Activated CD8-positive, alpha-beta T cell treated with anti-CD3 and anti-CD28 coated beads, Interleukin-2, amount 10 ng/mL, durations not matched to agents 7 days and 5 days (primary cell): ENCODE measurements at places on chromosomes 2 and 18. TPM values are rescaled to one million over a fixed set of nuclear protein-coding genes. Genes with fewer than 3 reads are reported as not detected.

Gene SERPINB10
- not detected for total RNA-seq

Gene NHEJ1
- total RNA-seq: 19.1 TPM

GRCh38 chr2:139201516-139201915 lies 421.3 kb upstream of the NXPH2 start:
- DNase-seq: no peak

Gene CPSF3
- total RNA-seq: 54.1 TPM

DNA sequence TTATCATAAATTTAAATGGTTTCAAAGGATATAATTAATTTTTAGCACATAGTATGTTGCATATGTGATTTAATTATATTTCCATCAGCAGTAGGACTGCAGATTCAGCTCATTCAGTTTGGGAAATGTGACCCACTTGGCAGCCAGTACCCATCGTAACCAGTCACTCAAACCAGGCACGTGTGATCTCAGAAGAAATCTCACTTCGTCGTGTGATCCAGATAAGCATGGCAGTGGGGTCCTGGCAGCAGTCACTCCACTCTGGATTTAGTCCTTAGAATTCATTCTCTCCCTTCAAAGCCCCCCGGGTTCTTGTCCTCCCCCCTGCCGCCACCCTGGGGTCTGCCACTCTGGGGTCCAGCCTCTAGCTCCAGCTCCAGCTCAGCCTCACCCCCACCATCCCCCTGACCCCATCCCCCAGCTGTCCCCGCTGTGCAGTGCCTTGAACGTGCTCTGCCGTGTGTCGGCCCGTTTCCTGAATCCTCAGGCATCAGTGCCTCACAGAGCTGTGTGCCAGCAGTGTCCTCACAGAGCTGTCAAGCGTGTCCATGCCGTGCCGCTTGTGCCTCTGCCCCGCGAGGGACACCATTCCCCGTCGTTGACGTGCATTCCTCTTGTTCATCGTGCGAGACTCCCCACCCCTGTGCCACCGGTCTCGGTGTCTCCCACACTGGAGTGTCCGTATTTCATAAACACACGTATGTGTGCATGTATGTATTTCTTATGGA lies 34.8 kb downstream of the TRAPPC12 start:
- DNase-seq: no peak

DNA sequence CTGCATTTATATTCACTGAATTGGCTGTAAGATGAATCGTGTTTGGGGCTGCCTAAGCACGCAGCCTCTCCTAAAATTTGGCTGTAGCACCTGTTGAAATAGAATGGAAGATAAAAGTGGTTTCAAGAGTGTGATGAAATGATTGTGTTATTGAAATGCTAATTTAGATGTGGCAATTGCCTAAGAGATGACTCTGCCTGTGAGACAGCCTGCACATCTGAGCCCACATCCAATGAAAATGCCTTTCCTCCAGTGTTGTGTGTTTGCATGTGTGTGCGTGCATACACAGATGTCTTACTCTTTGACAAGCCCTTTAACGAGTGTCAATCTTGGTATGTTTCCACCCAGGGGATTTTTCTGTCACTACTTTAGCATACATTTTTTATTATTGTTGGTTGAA lies 346.9 kb downstream of the MEIS1 start:
- DNase-seq: no peak

- DNase-seq: no peak
These were observed 23.3 kb upstream of the ALLC start for GRCh38 chr2:3634596-3635121.

Gene TNS1
- 28.9 TPM for total RNA-seq

DNA sequence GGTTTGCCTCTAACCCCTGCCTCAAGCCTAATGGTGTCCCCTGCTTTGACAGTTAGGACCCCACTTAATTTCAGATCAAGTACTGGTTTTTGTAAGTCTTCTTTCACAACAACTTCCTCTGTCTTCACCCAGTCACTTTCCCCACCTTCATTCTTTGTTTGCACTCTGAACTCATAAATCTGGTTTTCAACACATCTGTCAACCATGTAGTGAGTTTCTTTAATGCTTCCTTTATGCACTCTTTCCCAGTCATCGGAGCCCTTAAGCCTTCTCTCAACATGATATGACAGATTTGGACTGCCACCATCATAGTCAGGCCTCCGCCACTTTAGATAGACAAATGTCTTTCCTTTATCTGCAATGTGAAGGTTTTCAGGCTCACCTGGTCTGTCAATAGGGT lies 109.1 kb downstream of the PLEKHA3 start:
- DNase-seq: no peak

GRCh38 chr2:126723281-126723815 lies 67.4 kb downstream of the GYPC start:
- DNase-seq: peak; percentile 4

DNA sequence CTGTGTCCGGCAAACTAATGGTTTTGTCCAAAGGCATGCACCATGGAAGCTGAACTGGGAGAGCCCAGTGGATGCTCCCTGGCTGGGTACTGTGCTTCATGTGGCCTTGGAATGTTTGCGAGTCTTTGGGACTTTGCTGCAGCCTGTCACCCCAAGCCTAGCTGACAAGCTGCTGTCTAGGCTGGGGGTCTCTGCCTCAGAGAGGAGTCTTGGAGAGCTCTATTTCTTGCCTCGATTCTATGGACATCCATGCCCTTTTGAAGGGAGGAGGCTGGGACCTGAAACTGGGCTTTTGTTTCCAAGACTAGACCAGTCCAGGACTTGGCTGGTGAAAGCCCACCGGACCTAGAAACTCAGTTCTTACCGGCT lies 1.7 kb downstream of the MARS2 start:
- DNase-seq: no peak

DNA sequence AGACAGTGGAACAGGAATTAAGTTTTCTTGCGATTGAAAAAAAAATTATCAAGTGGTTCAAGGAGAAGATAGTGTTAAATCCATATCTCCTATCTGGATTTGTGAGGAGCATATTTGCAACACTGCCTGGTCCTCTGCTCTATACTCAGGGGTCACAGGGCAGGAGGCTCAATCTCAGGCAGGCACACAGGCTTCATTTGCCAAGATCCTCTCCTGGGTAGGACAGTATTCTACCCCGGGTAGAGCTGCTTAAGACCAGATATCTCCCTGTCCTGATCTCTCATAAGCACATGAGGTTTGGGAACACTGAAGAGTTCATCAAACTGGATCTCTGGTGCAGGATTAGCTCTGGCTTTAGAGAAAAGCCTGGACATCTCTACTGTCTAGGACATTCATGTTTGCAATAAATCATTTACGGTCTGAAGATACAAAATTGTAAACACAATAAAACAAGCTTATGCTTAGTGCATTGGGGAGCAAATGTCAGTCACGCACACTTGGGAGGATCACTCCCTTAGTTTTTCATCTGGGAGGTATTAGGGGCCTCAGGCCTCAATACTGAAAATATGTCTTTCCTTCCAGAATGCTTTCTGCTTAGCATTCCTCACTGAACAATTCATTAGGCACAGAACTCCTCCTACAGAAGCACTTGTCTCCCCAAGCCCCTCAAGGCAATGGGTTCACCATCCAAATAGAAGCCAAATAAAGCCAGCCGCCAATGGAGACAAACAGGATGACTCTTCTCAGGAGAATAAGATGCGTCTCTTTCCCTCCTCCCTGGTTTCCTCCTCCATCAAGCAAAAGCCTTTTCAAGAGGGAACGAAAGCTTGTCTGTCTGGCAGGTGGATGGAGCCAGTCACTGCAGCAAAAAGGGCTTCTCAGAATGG lies 34.1 kb upstream of the LCLAT1 start:
- no peak for DNase-seq

- DNase-seq: no peak
These were observed 549.0 kb downstream of the ZNF804A start for GRCh38 chr2:185147361-185147760.

DNA sequence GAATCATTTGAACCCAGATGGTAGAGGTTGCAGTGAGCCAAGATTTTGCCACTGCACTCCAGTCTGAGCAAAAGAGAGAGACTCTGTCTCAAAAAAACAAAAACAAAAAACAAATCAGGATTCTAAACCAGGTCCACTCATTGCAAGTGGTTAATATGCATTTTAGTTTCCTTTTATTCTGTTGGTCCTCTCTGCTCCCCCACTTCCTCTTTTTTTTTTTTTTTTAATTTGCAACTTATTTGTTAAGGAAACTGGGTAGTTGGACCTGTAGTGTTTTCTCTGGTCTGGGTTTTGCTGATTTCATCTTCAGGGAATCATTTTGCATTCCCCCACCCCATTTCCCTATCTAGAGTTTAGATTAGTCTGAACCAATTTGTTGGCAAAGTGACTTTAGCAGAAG lies 14.0 kb downstream of the FER1L5 start:
- DNase-seq: no peak

DNA sequence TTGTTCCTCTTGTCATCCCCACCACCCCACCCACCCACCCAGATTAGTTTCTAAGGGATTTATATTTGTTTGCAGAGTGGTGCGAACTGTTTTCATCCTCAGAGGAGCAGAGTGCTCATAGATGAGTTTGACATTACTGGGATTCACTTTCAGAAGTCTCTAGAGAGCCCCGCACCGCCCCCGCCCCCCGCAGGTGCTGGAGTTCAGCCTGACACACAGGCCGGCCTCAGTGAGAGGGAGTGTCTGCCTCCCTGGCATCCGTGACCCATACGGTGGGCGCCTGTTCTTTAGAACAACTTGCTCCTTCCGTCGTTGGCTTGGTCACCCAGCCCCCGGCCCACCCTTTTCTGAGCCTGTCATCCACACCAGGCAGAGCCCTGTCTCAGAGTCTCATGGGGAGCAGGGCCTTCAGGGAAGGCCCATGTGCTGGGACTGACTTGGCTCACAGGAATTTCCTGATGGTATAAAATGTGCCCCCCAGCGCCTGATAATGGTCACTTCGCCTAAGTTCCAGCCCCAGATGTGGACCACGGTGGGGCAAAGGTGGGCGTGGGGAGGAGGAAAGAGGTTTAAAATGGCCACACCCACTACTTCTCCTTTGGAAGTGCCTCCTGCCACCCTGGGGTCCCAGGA lies 44.3 kb downstream of the HPCAL1 start:
- DNase-seq: no peak

DNA sequence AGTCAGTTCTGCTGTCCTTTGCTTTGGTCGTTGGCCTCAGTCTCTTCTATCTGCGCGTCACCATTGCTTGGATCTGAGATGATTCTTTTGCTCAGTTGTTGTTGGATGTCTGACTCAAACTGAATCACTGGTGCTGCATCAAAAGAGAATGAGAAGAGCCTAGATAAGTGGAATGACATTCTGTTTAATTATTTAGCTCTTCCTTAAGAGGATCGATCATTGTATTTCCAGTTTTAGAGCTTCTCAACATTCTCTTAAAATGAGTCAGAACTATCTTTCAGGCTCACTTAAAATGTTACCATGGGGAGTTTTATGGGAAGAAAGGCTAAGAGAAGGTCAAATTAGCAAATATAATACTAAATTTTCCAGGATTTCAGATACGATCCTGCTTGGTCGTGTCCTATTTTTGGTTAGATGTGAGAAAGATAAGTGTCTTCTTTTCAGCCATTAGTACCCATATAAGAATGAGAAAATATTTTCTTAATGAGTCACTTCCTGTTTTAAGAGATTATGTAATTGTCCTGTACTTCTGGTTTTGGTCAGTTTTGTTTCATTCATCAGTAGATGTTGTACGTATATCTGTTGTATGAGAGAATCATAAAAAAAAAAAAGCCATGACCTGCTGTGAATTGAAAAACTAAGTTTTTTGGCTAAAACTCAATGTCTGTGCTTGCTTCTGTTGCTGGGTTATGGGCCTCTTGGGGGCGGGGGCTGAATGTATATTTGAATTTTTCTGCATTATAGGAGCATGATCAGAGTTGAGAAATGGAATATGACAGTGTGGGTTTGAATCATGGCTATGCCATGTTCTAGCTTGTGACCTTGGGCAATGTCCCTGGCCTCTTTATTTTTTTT lies 31.6 kb upstream of the CASP10 start:
- DNase-seq: no peak

- DNase-seq: peak; percentile 5
These were observed 324.8 kb upstream of the HS6ST1 start for GRCh38 chr2:128643221-128644065.

Gene ANKRD30B
- not detected for total RNA-seq

Gene SALL3
- not detected for total RNA-seq

GRCh38 chr2:12804091-12804856 lies 87.5 kb downstream of the TRIB2 start:
- DNase-seq: no peak

GRCh38 chr2:89848763-89849368 lies 1157.4 kb downstream of the RPIA start:
- DNase-seq: no peak

Gene BOLL
- total RNA-seq: not detected

Gene GAREM1
- total RNA-seq: not detected

Gene DSG3
- total RNA-seq: not detected

DNA sequence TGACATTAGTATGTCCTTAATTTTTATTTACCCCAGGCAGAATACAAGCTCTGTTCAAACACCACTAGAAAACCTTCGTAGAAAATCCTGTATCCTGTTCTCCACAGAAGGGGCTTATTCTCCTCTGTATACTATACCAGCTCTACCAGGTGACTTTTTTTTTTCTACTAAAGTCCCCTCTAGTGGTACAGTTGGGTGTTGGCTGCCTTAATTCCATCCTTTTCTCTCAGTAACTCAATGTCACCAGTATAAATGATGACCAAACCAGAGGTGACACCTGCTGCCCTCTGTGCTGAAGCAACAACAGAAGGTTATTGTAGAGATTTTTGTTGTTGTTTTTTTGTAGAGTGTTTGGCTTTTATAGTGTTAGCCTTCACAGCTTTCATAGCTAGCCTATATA lies 1322.0 kb downstream of the LRP1B start:
- no peak for DNase-seq

- no peak for DNase-seq
These were observed 380.4 kb downstream of the CLIP4 start for GRCh38 chr2:29495536-29496060.

GRCh38 chr2:187646556-187646955 lies 92.3 kb upstream of the TFPI start:
- no peak for DNase-seq

GRCh38 chr2:235643680-235644511 lies 150.1 kb downstream of the AGAP1 start:
- no peak for DNase-seq

Gene ZNF804A
- not detected for total RNA-seq

GRCh38 chr18:79521416-79522205 lies 125.9 kb downstream of the NFATC1 start:
- DNase-seq: no peak

DNA sequence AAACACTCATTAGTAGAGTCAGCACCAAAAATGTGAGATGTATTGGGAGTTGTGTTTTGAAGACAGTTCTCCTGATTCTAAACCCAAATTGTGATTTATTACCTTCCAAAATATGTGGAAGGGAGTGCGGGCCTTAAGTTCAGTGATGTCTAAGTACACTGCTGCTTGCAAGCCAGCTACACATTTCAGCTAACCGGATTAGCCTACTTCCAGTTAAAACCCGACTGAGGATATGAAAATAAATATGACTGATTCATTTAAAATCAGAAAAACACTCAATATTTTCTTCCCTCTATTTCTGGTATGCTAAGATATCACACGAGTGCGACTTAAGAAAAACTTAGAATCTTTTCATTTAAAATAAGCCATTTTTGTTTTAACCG lies 907 bp downstream of the FHL2 start:
- DNase-seq: no peak

Gene SPATS2L
- total RNA-seq: 45.5 TPM

GRCh38 chr2:121736140-121736461 lies 574 bp downstream of the NIFK start:
- no peak for DNase-seq

- no peak for DNase-seq
These were observed 154.2 kb upstream of the ZEB2 start for GRCh38 chr2:144674071-144674470.

- DNase-seq: no peak
These were observed 53.0 kb upstream of the LGALSL start for GRCh38 chr2:64400733-64401528.
